ENCODE measurements at places on chromosomes 7 and 10. TPM values are rescaled to one million over a fixed set of nuclear protein-coding genes. Genes with fewer than 3 reads are reported as not detected.
A peak's percentile ranks its signal among the peaks of the same experiment; 100 is the strongest.

DNA sequence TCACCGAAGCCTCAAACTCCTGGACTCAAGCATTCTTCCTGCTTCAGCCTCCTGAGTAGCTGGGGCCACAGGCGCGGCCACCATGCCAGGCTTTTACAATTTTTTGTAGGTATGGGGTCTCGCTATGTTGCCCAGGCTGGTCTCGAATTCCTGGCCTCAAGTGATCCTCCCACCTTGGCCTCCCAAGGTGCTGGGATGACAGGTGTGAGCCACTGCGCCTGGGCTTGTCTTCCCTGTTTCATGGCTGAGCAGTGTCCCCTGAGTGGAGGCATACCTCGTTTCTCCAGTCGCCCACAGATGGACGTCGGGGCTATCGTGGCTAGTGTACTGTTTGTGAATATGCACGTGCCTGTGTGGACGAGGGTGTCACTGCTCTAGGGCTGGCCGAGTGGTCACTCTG, 11.3 kb downstream of the INPP5A start:
- DNase-seq = peak; percentile 47

ARHGEF5 gene
- total RNA-seq = 12.8 TPM

DNA sequence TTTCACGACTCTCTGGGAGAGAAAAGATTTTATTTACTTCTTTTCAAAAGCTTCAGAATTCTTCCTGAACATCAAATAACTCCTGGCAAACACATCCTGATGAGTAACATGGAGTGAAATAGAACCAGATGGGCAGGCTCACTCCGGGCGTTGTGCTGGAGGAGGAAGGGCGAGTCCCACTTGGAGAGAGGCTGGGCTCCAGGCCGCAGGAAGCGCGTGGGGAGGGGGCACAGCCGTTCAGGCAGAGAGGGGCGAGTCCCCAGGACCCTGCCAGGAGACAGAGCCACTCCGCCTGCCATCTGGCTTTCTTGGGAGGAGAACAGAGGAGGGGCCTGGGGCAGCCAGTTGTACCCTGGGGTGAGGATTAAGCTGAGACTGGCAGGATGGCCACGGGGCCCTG, 265.9 kb upstream of the ZMIZ1 start:
- DNase-seq = peak; percentile 75

- no peak for DNase-seq
These were observed 239.2 kb upstream of the ZMIZ1 start for GRCh38 chr10:78829565-78829964.

NRBF2 gene
- total RNA-seq = 16.0 TPM

- DNase-seq = no peak
These were observed 182.3 kb upstream of the ADCY1 start for GRCh38 chr7:45391618-45392451.

GRCh38 chr10:34757933-34758332, 57.2 kb downstream of the PARD3 start:
- no peak for DNase-seq

GRCh38 chr7:24496036-24496435, 77.2 kb upstream of the PALS2 start:
- no peak for DNase-seq

POLR2J gene
- total RNA-seq = 31.6 TPM

DNA sequence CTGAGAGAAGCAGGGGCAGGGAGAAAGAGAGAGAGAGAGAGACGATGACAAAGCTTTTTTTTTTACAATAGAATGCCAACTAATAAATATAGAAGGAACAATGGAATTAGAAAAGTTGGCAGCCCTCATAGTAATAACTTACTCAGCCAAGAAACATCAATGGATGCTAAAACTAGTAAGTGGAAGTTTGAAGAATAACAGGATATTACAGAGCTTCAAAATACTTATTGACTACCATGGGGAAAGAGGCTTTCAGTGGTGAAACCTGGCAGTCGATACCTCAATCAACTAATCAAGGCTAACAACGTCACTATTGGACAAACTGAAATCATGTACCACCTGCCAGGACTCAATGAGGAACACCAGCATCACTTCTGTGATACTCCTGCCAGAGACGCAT, 100.5 kb upstream of the LRRC4 start:
- DNase-seq = no peak

- DNase-seq = no peak
These were observed 6.8 kb upstream of the LAT2 start for GRCh38 chr7:74202841-74203556.

DNA sequence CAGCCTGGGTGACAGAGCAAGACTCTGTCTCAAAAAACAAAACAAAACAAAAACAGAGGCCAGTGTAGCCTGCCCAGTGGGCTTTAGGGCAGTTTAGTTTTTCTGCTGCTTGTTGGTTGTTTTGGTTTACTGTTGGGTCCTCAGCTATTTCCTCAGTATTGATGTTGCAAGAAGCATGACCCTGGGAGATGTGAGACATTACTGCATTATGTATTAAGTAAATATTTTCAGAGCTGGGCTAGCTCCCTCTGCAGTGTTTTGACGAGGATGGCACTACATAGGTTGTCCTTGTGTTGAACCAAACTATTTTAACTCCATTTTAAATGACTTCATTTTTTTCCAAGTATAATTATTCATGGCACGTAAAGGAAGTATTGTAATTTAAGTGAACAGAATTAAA, 4.8 kb downstream of the AKAP9 start:
- no peak for DNase-seq

DNA sequence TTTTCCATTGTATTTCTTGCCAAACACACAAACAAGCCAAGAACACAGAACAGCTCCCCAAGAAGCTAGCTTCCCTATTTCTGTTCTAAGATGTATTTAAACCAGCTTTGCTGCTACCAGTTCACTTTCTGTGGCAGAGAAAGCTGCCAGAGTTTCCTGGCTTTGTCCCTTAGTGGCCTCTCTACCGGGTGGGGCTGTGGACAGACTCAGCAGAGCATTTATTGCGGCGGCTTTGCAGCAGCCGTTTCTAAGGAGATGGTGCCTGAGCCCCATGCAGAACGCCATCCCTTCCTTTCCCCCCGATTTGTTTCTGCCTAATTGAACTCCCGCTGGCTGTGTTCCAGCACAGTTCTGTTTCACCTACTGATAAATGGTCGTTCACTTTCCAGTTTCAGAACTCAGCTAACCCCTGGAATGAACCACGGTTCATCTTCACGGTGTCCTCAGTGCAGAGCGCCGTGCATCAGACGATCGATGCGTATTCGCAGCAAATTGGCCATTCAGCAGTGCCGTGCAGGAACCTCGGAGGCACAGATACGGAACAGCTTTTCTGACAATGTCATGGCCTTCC, 33.8 kb upstream of the SFMBT2 start:
- DNase-seq = no peak

DNA sequence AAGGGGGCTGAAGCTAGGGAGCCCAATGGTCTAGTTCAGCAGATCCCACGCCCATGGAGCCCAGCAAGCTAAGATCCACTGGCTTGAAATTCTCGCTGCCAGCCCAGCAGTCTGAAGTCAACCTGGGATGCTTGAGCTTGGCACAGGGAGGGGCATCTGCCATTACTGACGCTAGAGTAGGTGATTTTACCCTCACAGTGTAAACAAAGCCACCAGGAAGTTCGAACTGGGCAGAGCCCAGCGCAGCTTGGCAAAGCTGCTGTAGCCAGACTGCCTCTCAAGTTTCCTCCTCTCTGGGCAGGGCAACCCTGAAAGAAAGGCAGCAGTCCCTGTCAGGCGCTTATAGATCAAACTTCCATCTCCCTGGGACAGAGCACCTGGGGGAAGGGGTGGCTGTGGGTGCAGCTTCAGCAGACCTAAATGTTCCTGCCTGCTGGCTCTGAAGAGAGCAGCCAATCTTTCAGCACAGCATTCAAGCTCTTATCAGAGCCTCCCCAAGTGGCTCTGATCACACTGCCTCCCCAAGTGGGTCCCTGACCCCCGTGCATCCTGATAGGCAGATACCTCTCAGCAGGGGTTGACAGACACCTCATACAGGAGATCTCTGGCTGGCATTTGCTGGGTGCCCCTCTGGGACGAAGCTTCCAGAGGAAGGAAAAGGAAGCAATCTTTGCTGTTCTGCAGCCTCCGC, 167.8 kb downstream of the CCDC71L start:
- DNase-seq = no peak

DNA sequence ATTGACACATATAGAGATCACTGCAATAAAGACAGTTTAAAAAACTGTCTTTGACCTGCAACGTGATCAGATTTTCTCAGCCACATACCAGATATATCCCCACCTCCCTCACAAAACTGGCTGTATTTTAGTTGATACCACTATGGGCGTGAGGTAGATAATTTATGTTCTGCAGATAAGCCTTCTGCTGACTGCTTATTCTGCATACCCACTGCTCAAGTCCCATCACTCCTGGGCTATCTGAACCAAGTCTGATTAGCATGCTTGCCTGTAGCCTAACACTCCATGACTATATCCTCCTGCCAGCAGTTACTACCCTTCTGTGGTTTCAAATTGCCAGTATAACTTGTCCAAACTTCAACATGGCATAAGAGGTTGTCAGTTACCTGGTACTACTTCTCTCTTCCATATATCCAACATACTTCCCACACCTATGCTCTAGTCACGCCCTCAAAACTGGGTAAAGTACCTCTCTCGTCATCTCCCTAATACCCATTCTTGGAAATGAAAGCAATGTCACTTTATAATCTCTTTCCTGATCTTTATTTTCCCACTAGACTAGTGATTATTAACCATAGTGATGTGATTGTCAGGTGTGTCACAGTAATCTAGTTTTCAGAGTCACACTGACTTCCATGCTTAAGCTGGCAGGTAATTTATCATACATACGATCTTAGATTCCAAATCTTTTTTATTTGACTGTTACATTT, 70.7 kb downstream of the MALSU1 start:
- DNase-seq = no peak

DNA sequence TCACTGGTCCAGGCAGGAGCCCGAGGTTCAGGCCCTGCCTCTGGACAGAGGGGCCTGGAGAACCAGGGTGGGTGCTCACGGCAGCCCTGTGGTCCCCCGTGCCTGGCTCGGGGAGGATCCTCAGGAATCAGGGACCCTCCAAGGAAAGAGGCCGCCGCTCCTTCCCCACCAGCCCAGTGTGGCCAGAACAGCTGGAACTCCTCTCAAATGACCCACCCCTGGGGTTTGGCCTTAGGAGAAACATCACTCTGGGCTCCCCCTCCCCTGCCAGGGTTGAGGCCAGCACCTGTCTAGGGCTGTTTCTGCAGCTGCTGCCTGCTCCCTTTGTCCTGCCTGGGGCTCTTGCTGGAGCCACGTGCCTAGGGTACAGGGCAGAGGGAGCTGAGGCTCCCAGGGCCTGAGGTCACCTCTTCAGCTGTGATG, 161.0 kb downstream of the RNF216 start:
- no peak for DNase-seq

ABLIM1 gene
- total RNA-seq = 140 TPM

DNA sequence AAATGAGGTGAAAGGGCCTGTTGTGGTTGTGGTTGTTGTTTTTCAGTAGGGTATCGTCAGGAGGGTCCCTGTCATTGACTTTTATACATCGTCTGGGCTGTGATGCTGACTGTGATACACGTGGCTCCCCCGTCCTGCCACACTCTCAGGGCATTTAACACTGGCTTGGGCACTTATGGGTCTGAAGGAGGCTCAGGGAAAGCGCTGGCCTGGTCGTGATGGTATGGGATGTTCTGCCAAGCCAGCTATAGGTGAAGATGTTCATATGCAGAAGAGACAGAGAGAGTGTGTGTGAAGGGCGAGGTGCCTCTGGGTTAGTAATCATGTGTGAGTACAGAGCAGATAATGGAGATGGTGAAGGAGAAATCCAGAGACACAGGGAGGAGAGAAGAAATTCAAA, 158.5 kb downstream of the PRPF18 start:
- no peak for DNase-seq

DNA sequence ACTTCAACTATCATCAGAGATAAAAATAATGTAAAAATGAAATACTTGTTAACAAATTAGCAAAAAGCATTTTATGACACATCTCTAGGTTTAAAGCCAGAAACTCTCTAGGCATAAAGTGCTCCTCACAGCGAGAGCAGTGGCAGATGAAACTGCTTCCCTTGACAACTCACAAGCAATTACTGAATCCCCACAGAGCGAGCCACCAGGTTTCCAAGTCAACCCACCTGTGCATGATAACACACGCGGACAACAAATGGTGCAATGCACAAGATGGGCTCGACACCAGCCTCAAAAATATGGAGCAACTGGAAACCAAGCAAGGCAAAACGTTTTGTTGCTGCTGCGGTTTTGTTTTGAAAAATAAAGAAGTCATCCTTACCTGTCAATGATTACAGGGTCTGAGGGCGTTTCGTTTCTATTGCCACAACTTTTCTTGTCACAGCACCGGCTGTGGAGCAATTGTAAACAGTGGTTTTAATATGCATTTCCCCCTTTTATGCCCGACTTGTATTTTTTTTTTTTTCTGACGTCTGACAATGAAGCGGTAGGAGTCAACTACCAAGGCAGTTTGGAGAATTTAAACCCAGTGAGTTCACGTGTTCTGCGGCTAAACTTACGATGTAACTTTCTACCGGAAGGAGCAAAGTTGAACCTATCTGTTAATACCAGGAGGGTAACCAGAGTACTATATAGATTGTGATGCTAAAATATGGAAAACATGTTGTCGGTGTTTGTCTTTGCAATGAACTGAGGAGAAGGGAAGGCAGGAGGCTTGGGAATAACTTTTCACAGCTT, 7.0 kb downstream of the EBF3 start:
- DNase-seq = peak; percentile 36

DNA sequence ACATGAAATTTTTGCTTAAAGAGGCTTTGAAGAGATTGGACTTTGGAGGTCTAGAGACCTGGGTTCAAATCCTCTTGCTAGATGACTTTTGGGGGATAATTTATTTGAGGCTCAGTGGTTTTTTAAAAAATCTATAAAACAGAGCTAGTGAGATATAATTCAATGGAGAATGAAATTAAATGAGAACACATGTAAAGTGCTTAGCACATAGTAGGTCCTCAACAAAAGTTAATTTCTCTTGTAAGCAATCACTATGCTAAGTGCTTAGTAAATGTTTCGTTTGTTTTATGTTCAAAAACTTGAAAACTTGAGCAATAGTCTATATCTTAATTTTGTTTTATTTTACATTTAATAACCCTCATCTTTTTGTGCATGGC, 64.8 kb downstream of the LRMDA start:
- DNase-seq = no peak

TRIM74 gene
- 2.0 TPM for total RNA-seq

GIMAP5 gene
- total RNA-seq = 18.4 TPM

- DNase-seq = no peak
These were observed 111.7 kb upstream of the STARD3NL start for GRCh38 chr7:38066391-38066790.

DNA sequence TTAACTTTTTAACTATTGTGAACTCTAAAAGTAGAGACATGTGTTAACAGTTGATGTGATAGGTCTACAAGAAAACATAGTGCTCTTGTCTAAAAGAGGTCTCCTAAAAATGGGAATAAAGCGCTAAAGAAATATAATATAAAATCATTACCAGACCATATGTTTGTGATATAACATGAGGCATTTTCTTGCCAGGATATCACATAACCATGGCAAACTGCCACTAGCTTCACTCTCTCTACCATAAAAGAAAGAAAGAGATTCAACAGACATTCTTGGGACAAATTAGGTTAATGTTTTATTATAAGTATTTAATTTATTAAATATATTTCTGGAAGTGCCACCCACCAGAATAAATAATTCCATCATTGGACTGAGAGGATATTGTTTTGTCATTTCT, 115.0 kb downstream of the TMEM26 start:
- no peak for DNase-seq

Data from sciatic nerve (tissue), 2 donors.